ENCODE measurements at places on chromosomes 1 and 21.

GRCh38 chr1:102872526-102872925, 235.8 kb downstream of the COL11A1 start:
- no peak for DNase-seq

GRCh38 chr1:205616563-205617293, 15.1 kb downstream of the ELK4 start:
- DNase-seq = no peak

DNA sequence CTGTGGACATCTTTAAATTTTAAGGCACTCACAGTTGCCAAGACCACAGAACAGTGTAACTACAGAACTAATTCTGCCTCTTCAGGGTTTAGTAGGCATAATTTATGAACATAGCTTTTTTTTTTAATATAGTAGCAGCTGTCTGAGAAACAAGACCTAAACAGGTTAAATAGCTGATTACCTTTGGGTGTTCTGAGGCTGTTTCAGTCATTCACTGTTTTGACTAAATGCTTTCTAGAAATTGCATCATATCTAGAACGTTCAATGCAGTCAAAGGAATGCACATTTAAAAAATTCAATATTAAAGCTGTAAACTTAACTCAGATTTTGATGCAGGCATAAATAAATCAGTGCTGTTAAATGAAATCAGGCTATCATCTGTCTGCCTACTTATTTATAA, 101.6 kb downstream of the BRINP3 start:
- no peak for DNase-seq

GRCh38 chr1:166479052-166479631, 312.3 kb upstream of the FAM78B start:
- DNase-seq = no peak

DNA sequence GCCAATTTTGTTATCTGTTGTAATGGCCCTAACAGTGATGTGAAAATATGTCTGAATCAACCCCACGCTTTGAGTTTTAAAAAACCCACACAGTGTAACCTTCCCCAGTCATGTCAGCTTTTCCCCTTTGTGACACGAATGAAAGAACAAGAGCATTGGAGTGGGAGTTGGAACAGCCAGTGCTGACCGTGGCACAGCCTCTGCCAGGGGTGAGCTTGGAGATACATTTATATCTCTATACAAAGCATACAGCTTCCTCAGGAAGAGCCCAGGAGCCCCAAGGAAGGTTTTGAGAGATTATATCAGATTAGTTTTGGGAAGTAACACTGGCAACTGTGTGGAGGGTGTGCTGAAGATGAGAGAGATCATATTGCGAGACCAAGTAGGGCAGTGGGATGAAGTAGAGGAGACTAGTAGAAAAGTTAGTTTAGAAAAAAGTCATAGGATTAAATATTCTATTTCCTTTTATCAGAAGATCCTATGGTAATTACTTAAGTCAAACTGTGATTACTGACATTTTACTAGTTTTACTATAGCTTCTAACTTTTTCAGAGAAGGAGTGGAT, 15.9 kb downstream of the LRRC8B start:
- no peak for DNase-seq

DNA sequence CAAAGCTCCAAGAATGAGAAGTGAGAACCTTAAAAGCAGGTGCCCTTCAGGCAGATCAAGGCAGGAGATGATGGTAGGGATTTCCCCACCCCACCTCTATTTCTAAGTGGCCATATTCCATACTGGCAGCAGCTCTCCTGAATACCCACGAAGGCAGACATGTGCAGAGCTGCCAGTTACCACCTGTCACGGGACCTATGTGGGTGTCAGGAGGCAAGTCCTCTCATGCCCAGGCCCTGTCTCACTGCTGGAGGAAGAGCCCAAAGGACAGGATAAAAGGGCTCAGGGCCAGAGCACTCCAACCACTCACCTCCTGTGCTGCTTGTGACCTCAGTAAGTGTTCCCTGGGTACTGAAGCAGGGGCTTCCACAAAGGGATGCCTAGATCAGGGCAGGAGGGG, 721 bp upstream of the LCE1B start:
- no peak for DNase-seq

DNA sequence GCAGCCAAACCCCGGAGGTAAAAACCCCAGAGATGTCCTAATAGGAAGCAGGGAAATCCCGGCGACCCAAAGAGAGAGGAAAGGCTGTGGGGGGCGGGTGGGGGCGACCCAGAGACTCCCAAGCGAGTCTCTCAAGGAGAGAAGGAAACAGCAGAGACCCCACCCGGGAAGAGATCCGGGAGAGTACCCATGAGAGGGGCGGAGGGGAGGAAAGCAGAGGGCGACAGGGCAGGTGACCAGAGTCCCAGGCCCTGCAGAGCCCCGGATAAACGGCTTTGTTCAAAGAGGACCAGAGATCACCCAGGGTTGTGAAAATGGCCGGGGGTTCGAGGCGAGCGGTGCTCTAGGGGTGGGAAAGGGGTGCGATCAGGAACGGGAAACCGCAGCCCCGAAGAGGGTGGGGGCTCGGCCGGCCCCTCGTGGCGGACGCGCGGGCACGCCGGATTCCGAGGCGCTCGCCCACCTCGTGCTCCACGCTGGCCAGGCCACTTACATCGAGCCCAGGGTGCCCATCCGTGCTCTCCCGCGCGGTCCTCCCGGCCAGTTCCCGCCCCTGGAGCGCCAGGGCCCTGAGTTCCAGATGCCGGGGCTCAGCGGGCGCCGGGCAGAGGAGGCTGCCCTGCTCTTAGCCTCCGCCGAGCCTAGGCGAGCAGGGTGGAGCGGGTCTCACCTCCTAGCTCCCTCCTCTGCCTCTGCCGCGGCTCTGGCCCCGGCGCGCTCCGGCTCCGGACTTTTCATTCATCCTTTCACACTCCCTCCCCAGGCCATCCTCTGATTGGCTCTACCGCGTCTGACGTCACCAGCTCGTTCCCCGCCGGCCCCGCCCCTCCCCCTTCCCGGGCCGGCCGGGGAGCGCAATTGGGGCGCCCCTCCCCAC, 52.3 kb downstream of the RHBG start:
- DNase-seq = peak; percentile 83

GRCh38 chr1:246587032-246587431, 20.8 kb downstream of the CNST start:
- no peak for DNase-seq

- no peak for DNase-seq
These were observed 155.5 kb downstream of the CLIC6 start for GRCh38 chr21:34824314-34824713.

DNA sequence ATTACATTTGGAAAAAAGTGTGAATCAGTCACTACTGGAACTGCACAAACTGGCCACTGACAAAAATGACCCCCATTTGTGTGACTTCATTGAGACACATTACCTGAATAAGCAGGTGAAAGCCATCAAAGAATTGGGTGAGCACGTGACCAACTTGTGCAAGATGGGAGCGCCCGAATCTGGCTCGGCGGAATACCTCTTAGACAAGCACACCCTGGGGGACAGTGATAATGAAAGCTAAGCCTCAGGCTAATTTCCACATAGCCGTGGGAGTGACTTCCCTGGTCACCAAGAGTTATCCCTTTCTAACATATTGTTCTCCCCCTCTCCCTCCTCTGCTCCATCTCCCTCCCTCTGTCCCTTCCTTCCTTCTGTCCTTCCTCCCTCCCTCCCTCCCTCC, 47.7 kb upstream of the RHOU start:
- no peak for DNase-seq

DNA sequence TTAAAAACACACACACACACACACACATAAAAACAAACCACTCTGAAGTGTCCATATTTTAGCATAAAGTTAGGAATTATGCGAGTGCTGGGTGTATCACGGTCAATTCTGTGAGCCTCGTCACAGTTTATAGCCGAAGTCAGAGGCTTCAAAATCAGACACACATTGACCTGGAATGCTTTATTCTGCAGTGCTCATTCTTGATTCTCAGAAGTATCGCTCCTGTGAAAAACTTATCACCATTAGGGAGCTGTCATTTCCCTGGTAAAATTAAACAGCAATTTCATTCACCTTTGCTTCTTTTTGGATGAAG, 8.7 kb upstream of the IRF2BP2 start:
- DNase-seq = no peak

GRCh38 chr1:58249737-58250586, 296.6 kb downstream of the OMA1 start:
- DNase-seq = no peak

- no peak for DNase-seq
These were observed 4.7 kb downstream of the ELF3 start for GRCh38 chr1:202014915-202015661.

DNA sequence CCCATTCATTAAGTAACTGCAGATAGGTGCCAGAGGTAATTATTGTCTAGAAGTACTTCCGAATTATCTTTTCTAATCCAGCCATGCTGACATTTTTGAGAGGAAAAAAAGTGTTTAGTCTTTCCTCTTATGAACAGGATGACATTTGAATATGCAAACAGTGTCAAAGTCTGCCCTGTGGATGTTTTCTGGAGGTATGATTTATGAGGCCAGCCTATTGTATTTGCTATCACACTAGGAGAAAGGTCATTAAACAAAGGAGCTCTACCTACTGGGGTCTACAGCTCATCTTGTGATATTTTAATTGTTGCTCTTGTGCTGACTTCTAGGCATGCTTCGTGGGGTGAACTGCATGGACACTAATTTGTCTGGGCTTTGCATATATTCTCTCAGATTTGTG, 559.7 kb upstream of the CAMK1G start:
- no peak for DNase-seq

GRCh38 chr1:205190845-205191577, 20.5 kb downstream of the DSTYK start:
- no peak for DNase-seq

GRCh38 chr1:72283022-72283306, 625 bp upstream of the NEGR1 start:
- no peak for DNase-seq

DNA sequence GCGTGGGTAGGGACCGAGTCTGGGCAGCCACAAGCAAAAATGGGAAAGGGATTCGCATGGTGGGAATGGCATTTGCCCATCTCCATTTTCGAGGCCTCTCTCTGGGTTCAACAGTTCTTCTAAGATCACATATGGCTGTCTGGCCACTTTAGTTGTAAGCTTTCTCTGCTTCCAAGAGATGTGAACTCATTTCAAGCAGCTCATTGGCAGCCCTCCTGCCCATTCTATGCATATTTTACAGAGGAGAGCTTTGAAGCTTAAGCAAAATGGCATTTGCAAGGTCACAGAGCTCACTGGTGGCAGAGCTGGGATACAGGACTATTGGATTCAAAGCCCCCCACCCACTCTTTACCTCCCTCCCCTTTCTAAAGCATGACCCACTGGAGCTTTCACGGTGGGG, 93.7 kb downstream of the HHIPL2 start:
- no peak for DNase-seq

GRCh38 chr1:12532405-12533315, 85.3 kb downstream of the DHRS3 start:
- DNase-seq = peak; percentile 27

- DNase-seq = no peak
These were observed 269.4 kb downstream of the PTPRU start for GRCh38 chr1:29505532-29506220.

- DNase-seq = no peak
These were observed 51.4 kb downstream of the HS2ST1 start for GRCh38 chr1:86965827-86966182.

DNA sequence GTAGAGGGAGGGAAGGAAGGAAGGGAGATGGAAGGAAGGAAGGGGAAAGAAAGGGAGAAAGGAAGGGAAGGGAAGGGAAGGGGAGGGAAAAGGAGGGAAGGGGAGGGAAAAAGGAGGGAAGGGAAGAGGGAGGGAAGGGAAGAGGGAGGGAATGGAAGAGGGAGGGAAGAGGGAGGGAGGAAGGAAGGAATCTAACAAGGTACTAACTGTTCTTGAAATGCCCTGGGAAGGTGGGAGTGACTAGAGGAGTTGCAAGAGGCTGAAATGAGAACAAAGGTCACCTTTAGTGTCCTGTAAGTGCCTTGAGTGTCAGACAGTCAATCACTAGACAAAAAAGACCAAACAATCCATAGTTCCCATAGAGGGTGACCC, 2.3 kb upstream of the ATP2B4 start:
- no peak for DNase-seq

- DNase-seq = no peak
These were observed 3.3 kb upstream of the MYOG start for GRCh38 chr1:203089001-203089650.

DNA sequence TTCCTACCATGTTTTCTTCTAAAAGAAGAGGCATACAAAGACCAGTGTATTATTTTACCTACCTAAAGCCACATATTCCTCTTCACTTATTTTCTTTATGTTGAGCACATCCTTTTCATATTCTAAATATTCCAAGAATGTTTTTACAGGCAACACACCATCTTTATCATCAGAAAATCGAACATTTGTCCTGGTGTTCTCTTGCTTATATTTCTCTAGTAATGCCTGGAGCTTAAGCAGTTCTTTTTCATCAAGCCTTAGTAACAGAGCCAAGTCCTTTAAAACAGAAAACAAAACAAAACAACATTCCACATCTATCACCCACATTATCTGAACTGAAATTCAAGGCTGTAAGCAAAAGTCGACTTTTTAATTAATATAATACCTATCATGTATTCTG, 88.7 kb downstream of the IARS2 start:
- no peak for DNase-seq

- no peak for DNase-seq
These were observed 8.3 kb downstream of the NEK2 start for GRCh38 chr1:211667065-211667617.

Data from upper lobe of right lung (tissue), 1 donor.